ENCODE measurements at places on chromosomes 7 and 10.

DNA sequence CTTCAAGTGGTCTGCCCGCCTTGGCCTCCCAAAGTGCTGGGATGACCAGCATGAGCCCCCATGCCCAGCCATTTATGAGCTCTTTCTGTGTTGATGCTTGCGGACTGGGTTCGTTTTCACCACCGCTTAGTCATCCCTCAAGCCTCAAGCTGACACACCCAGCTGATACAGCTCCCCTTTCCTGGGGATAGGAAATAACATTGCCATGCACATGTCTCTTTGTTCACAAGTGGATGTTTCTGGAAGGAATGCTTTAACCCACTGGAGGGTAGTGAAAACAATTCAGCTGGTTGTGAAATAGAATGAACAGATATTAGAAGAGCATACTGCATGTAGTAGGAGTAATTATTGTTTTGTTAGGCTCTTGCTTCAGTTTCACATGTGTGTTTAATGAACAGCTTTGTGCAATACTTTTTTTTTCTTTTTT, 8.5 kb upstream of the METTL27 start:
- no peak for DNase-seq

DNA sequence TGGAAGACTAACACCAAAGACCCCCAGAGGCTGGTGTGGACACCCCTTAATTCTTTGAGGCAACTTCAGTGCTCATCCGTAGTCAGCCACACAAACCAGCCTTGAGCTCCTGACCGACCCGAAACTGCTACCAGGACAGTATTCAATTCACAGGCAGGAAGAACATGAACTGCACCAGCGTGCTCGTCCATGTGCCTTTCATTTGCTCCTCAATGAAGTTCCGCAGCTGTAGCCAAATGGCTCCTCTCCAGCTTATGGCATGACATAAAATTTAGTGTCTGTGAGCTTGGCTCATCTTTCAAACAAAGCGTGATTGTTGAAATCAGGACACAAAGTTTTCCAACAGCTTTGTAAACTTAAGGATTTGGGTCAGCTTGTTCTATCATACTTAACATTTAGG, 144.1 kb upstream of the FAM171A1 start:
- DNase-seq: no peak

- DNase-seq: no peak
Measured at GRCh38 chr7:19670806-19671205, 38.0 kb downstream of the POLR1F start.

DNA sequence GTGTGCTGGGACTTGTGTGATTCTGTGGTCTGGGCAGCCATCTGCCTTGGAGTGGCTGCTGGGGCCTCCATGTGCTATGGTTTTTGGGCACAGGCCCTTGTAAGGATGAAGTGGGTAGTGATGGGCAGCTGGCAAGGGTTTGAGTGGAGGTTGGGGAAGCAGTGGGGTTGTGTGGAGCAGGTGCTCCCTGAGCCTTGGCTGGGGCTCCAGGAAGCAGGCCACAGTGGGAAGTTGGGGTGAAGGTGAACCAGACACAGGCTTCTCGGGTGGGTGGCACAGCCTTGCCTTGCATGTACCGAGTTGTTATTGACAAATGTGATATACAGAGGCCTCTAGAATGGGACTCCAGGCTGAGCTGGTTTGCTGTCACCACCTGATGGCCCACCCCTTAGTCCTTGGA, 82.3 kb downstream of the ADCY1 start:
- DNase-seq: no peak

GRCh38 chr10:78283069-78283682, 249.5 kb downstream of the RPS24 start:
- DNase-seq: no peak

GRCh38 chr7:129366-130221, 62.8 kb upstream of the FAM20C start:
- DNase-seq: no peak

DNA sequence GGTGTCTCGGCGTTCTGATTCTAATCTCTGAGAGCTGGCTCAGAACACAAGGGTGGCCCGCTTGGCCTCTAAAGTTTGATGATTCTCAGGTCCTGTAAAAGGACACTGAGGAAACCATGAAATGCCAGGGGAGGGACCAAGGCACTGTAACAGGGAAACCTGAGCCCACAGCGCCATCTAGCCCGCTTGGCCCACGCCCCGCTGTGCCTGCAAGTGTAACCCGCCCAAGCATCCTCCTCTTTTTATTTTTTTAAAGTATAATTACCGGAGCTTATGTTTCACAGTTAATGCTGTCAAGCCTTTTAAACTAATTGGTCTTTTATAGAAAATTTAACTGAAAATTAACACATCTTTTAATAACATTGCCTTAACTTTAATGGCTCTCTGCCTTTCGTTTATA, 734.7 kb downstream of the KCNMA1 start:
- no peak for DNase-seq

- no peak for DNase-seq
Measured at GRCh38 chr10:114022766-114023597, 20.7 kb upstream of the ADRB1 start.

DNA sequence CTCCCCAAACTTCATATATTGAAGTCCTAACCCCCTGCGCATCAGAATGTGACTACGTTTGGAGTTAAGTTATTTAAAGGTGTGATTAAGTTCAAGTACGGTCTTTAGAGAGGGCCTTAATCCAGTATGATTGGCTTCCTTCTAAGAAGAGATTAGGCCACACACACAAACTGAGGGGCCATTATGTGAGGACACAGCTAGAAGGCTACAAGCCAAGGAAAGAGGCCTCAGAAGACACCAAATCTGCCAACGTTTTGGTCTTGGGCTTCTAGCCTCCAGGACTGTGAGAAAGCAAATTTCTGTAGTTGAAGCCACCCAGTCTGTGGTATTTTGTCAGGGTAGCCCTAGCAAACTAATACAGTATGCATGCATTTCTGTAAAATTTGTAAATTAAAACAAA, 41.7 kb downstream of the REEP3 start:
- no peak for DNase-seq

DNA sequence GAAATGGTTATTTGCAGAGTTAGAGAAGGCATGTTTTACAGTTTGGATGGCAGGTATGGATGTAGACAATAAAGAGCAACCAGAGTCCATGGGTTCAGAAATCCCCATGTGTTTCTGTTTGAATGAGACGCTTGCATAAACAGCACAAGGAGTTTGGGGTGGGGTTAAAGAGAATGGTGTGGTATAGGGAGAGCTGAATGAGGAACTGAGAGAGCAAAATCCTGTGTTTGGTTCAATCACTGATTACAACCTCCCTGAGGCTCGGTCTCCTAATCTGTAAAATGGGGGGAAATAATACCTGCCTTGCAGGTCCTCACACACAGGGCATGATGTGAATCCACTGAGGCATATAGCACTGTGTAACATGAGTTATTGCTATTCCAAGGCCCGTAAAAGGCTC, 23.7 kb downstream of the CAV1 start:
- no peak for DNase-seq

GRCh38 chr10:78779339-78779955, 289.3 kb upstream of the ZMIZ1 start:
- no peak for DNase-seq

- no peak for DNase-seq
Measured at GRCh38 chr10:115942101-115942500, 330.9 kb downstream of the GFRA1 start.

GRCh38 chr10:118308664-118309063, 33.5 kb downstream of the FAM204A start:
- no peak for DNase-seq

DNA sequence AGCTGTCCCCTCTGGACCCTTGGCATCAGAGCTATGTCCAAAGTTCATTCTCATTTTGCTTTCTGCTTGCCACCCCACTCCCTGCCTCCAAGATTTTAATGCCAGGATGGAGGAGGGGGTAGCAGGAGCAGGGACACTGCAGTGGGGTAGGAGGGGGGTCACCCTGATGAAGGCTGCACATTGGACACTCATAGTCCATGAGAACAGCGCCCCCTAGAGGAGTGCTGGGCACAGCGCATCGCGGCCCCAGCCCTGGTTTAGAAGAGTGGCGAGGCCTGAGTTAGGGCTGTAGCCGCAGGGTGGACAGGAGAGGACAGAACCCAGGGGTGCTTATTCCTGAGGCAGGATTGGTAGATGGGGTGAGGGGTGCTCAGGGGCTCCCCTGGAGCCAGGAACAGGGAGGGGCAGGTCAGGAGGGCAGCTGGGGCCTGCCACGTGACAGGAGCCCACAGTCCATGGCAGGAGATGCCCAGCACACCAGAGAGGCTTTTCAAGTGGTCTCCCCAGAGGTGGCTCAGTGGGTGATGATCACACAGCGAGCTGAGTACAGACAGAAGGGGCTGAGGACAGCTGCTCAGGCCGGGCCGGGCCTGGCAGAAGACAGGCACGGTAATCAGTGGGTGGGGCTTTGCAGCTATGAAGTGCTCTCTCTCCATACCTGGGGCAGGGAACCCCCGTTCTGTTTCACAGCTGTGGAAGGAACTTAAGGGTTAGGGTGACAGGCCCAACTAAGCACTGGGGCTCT, 71.4 kb downstream of the NEURL1 start:
- DNase-seq: no peak

- no peak for DNase-seq
Measured at GRCh38 chr7:100895956-100896731, 456 bp upstream of the ACHE start.

- no peak for DNase-seq
Measured at GRCh38 chr10:89867964-89868363, 166.6 kb downstream of the KIF20B start.

DNA sequence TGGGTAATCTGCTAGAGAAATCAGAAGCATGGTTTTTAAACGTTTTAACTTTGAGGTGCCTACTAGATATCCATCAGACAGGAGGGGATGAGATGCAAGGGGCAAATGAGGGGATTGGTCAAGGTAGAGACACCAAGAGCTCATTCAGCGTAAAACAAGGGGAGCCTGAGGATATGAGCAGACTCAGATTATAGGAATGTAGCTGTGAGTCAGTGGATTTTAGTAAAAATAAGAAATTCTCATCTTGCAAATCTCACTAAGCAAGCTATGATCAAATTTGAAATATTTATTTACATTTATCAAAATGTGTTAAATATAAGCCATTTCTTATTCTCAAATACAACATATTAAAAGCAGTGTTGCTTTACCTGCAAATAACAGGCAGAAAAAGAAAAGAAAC, 21.4 kb upstream of the TFEC start:
- DNase-seq: no peak

- no peak for DNase-seq
Measured at GRCh38 chr7:100545360-100546128, 6.5 kb downstream of the AGFG2 start.

- no peak for DNase-seq
Measured at GRCh38 chr10:21617267-21617666, 83.2 kb downstream of the MLLT10 start.

- no peak for DNase-seq
Measured at GRCh38 chr10:693506-693905, 4.0 kb upstream of the DIP2C start.

DNA sequence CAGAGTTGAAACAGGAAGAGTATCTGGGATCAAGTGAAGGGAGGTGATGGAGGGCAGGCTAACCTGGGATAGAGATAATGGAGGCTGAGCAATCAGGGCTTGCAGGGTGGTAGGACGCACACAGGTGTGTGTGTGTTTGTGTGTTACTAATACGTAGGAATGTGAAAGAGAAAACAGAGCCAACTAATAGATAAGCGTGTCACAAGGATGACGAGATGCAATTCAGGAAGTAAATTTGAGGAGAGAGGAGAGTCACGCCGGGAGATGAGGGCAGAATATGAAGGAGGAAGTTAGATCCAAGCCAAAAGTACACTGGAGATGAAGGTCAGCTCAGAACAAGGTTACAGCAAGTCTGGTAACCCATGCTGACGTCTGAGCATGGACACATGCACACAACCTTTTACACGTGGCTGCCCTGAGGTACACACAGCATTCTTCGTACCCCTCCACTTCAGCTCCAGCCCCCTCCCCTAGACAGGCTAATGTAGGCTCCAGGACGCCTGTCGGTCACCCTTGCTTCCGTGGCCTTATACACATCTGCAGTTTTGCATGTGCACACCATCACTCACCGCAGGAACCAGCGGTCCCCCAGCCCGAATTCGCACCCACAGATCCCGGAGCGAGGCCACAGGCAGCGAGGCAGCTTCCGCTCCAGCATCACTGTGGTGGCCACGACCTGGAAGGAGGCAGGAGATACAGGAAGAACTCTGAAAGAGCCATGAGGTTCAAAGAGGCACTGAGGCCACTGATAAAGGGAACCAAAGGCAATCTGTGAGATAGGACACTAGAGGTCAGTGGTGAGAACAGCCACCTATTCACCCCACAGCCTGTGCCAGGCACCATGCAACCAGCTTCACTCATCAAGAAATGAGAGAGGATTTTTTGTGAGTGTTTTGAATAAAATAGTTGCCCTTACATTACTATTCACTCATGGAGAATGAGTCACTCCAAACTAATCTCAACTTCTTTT, 23.7 kb upstream of the TRPV6 start:
- no peak for DNase-seq

DNA sequence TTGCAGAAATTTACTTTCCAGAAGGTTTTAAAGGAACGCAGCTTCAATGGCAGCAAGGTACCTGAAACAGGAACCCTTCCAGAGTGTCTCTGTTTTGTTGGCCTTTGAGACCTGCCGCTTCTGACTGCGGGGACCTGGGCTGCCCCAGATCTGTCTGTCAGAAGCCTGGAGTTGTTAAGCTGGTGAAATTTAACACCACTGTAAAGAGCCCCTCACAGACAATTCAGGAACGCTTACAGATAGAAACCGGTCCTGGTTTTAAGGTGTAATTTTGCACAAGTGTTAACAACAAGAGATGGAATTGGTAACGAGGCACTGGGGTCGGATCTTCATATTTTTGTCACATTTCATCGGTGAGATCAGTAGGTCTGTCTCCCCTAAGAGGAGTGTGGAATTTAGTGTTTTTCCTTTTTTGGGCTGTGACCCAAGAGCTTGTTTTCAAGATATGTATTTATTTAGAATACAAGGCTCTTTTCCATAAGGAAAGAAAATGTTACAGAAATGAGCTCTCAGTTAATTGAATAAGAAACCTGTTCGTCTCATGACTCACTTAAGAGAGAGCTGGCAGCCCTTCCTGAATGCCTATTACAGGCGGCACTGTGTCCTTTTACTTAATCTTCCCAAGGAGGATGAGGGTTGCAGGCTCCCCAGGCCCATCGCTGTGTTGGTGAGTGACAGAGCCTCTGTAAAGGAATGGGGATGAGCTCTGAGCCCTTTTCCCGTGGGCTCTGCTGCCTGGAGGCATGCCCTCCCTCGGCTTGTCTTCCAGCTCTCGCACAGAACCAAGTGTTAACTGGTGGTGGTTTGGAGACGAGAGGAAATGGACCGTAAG, 168.7 kb downstream of the CUX1 start:
- no peak for DNase-seq

GRCh38 chr7:32506266-32507054, 11.2 kb downstream of the AVL9 start:
- no peak for DNase-seq

DNA sequence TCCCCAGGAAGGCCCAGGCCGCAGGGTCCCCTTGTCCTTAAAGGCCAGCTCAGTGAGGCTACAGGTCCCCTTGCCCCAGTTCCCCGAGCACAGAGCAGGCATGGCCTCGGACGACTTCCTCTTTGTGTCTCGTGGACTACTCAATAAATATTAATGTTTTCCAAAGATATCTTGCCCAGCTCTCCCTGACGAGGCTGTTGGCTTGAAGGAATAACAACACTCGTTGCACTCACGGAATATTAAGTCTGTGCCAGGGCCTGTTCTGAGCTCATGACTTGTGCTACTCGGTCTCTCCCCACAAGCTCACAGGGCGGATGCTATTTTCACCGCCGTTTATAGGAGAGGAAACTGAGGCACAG, 68.2 kb downstream of the CUX1 start:
- no peak for DNase-seq
